Posterior vena cava (tissue), 2 donors: ENCODE measurements at places on chromosomes 12 and 14. TPM values are rescaled to one million over a fixed set of nuclear protein-coding genes. Genes with fewer than 3 reads are reported as not detected.
A peak's percentile ranks its signal among the peaks of the same experiment; 100 is the strongest.

GRCh38 chr12:47303207-47303606 is 223.4 kb upstream of the AMIGO2 start:
- DNase-seq = no peak

The NELL2 gene
- total RNA-seq = 0.52 TPM

- DNase-seq = no peak
Measured at GRCh38 chr12:132481771-132482745, 7.9 kb upstream of the FBRSL1 start.

GRCh38 chr14:75079521-75079920 is 10.1 kb downstream of the ZC2HC1C start:
- DNase-seq = no peak

DNA sequence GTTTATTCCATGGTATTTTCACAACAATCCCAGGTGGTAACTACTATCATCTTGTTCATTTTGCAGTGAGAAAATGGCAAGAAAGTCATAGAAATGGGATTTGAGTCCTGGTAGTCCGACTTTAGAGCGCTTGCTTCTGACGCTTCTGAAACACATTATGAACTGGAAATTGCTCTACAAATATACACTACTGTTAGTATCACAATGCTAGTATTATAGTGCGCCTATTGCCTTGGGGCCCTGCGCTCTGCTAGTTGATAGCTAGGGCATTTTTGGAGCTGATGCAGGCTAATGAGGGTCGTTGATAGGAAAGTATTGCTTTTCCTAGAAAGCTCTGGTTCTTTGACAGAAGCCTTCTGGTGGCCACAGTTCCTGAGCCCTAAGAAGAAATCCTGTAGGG is 61.0 kb downstream of the ETV6 start:
- no peak for DNase-seq

GRCh38 chr12:74401966-74402365 is 135.7 kb upstream of the ATXN7L3B start:
- DNase-seq = no peak

- no peak for DNase-seq
Measured at GRCh38 chr14:60565211-60565610, 56.3 kb downstream of the SIX6 start.

The SIX6 gene
- total RNA-seq = not detected

The CLEC4C gene
- not detected for total RNA-seq

GRCh38 chr14:65137648-65138307 is 35.5 kb upstream of the MAX start:
- DNase-seq = no peak

The PLEKHG7 gene
- not detected for total RNA-seq

The RFX4 gene
- not detected for total RNA-seq

- no peak for DNase-seq
Measured at GRCh38 chr12:75984577-75985182, 46.9 kb downstream of the PHLDA1 start.

GRCh38 chr14:21408147-21408546 is 24.3 kb upstream of the SUPT16H start:
- no peak for DNase-seq

- no peak for DNase-seq
Measured at GRCh38 chr14:56962444-56963080, 152.3 kb upstream of the OTX2 start.

DNA sequence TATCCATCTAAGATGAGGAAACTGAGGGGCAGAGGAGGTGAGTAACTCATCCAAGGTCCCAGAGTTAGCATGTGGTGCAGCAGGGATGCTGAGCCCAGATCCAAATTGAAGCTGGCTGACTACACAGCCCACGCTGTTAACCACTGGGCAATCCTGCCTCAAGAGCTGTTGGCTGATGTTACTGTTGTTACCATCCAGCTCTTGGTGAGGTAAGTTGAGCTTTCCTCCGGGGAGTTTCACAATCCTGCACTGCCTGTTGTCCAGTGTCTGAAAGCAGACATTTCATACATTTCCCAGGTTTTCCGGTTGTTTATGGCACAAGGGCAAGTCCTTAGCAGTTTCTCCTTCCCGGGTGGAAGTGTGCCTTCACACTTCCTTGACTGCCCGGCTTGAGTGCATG is 14.5 kb downstream of the CYP46A1 start:
- DNase-seq = peak; percentile 43

The MORN3 gene
- 0.19 TPM for total RNA-seq

DNA sequence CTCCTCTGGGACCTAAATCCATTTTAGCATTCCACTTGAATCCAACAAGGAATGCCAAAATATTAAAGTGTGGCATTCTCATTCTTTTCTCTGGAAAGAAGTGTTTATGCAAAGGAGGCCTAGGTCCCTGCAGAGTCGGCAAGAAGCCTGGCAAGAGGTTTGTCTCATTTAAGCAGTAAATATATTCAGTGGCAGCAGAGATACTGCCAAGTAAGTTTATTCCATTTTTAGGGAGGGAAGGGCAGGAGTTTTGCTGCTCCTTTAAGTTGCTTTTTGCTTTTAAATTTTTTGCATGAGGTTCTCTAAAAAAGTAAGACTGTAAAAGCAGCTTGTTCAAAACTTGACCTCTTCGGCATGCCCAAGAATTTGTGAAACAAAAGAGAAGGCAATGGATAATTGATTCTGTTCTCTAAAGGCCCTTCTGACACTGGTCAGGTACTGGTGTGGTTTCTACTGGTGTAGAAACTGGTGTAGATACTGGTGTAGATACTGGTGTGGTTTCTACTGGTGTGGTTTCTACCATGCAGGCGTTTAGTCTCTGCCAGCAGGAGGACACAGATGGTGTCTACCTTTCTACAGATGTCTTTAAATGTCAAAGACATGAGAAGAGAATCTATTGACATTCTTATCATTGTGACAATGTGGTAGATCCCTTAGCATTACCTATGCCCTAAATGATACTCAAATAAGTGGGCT is 107.3 kb downstream of the SAMD4A start:
- DNase-seq = no peak

GRCh38 chr14:23359722-23360447 is 5.1 kb downstream of the EFS start:
- DNase-seq = no peak

- DNase-seq = no peak
Measured at GRCh38 chr14:51419685-51420084, 179.6 kb downstream of the TMX1 start.

The TC2N gene
- total RNA-seq = 12.7 TPM

GRCh38 chr14:105363847-105364708 is 34.3 kb upstream of the TEX22 start:
- DNase-seq = no peak

DNA sequence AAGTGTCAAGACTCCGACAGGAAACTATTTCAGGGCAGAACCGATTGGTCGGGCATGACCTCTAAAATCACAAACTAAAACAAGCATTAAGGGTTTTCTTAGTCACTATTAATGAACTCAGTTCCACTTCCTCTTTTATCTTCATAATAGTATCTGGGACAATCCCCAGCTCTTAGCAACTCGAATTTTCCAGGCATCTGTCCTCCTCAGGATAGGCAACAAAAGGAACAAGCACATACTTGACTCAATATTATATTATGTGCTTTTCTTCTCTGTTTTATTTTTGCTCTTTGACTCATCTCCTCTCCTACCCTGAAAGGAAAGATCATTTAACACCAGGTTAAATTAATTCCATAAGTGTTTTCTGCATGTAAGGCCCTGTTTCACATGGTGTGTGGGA is 638.3 kb upstream of the TBX3 start:
- DNase-seq = no peak

DNA sequence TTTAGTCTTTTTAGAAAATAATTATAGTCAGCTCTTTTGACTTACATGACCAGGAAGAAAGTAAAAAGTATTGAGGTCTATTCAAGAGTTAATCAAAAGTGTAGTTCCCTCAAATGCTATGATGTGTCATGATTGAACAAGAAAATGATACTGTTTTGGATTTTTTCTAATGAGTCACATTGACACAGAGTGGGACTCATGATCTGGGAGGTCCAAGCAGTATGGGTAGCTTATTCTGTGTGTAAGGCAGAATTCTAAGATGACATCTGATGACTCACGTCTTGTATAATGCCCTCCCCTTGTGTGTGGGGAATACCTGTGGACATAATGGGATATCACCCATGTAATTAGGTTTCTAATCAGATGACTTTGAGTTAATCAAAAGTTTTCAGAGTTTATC is 178.1 kb upstream of the DDHD1 start:
- no peak for DNase-seq

GRCh38 chr12:20269337-20270067 is 98.8 kb upstream of the PDE3A start:
- DNase-seq = no peak

- no peak for DNase-seq
Measured at GRCh38 chr12:52769354-52769753, 7.8 kb downstream of the KRT76 start.

GRCh38 chr14:23538785-23539184 is 12.8 kb downstream of the ZFHX2 start:
- DNase-seq = peak; percentile 83

The LALBA gene
- not detected for total RNA-seq

DNA sequence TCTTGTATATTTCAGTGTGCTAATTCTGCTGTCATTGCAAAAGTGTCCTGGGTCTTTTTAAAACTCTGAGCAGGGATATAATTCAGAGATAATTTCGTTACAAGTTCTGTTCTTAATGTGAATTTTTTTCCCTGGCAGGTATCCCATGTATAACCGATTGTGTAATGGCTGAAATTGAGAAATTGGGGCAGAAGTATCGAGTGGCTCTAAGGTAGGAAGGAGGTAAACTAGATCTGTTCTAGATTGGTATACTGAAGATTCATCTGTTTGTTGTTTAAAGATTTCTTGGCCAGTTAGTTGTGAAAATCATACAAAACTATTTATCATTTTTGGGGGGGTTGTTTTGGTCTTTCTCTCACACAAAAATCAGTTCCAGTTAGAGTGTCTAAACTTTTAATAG is 10.2 kb downstream of the FCF1 start:
- no peak for DNase-seq

DNA sequence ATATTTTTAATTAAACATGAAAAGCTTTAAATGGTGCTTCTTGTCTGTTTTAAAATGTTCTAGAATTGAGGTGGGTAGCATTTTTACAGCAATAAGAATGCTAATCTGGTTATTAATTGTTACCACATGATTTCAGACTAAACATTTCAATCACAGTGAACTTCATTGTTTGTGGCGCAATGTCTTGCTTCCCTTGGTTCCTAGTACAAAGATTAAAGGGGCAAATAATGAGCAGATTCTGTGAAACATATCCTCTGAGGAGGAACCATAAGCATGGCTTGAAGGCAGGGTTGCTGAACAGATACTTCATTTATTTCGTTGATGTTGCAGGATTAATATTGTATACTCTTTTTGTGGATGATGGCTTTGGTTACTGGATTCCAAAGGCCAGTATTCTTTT is 162.1 kb downstream of the FUT8 start:
- no peak for DNase-seq

DNA sequence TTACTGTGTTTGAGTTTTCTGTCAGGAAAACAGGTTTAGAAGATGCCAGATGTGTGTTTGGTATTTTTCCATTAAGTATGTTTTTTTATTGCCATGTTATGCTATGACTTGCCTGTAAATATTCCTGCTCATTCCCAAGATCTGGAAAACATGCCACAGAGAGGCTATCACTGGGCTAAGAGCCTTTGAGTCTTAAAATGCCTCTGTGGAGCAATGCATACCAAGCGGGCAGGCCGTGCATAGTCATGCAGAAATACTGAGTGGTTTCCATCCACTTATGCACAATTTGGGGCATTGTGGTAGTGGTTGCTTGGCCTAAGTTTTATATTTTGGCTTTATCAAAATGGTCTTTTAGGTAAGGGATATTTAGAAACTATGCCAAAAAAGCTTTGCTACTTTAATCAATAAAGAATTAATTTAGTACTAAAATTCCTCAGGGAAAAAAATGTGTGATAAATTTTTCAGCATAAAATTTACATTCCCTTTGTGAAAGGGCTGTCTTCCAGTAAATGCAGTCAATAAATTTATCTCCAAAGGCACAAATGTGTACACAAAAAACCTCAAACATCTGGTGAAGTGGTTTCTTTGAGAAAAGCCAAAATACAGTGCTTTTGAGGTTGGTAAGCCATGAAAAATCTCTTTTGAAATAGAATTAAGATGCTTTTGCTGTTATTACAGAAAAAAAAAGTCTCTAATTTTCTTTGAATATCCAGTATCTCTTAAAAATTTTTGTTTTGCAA is 341.3 kb upstream of the FBXO33 start:
- no peak for DNase-seq

DNA sequence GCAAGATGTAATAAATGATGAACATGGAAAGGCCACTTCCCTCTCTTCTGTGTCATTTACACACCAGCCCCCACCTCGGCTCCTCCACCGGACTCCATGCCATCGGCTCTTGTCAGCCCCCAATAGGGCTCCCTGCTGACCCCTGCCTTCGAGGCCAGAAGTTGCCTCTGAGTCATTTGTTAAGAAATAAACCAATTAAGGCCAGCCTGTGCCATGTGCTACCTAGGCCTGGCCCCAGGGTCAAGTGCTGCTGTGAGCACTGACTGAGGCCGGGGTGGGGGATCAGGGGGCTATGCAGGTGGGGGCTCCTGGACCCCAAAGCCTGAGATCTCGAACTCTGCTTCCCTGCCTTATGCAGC is 53.2 kb downstream of the TESC start:
- DNase-seq = no peak

The EEF1AKMT3 gene
- total RNA-seq = 9.3 TPM

The ANO4 gene
- 0.33 TPM for total RNA-seq

- no peak for DNase-seq
Measured at GRCh38 chr12:15193946-15194345, 27.3 kb downstream of the RERG start.

- DNase-seq = no peak
Measured at GRCh38 chr12:1639538-1639937, 10.5 kb downstream of the WNT5B start.

The FCF1 gene
- 41.2 TPM for total RNA-seq

The TTC8 gene
- 17.0 TPM for total RNA-seq

The TAS2R19 gene
- 4.3 TPM for total RNA-seq

The NPFF gene
- total RNA-seq = not detected

DNA sequence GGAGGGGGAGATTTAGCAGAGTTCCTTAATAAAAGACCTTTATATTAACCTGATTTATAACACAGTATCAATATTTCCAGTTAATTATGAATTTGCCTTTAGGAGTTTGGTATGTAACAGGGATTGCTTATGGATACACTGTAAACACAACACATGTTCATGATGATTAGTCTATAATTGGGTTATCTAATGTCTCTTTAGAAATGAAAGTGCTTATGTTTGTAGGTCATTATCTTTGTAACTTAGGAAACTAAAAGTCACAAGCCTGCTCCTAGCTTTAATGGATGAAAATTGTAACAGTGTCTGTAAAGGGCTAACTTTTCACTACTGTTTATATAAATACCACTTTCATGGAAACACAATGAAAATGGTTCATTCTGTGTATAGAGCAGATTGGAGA is 9.4 kb downstream of the PDE3A start:
- DNase-seq = no peak

The PRICKLE1 gene
- total RNA-seq = 30.5 TPM

- no peak for DNase-seq
Measured at GRCh38 chr12:15044471-15044870, 71.6 kb downstream of the PDE6H start.

The PPP1R36 gene
- total RNA-seq = 0.62 TPM
